ENCODE measurements at places on chromosomes 16 and 17. TPM values are rescaled to one million over a fixed set of nuclear protein-coding genes. Genes with fewer than 3 reads are reported as not detected.

JUP gene
- total RNA-seq = 0.63 TPM

TRPV3 gene
- total RNA-seq = 0.27 TPM

KIF2B gene
- not detected for total RNA-seq

ACSM2A gene
- not detected for total RNA-seq

MT1B gene
- not detected for total RNA-seq

KCNG4 gene
- total RNA-seq = not detected

RFWD3 gene
- 61.2 TPM for total RNA-seq

FGF11 gene
- total RNA-seq = 2.6 TPM

CCL14 gene
- total RNA-seq = not detected

SLC5A11 gene
- 0.60 TPM for total RNA-seq

SLC5A10 gene
- not detected for total RNA-seq

PRSS33 gene
- total RNA-seq = not detected

FBXW10 gene
- total RNA-seq = not detected

CES3 gene
- 1.3 TPM for total RNA-seq

HAS3 gene
- total RNA-seq = 3.5 TPM

PRSS21 gene
- total RNA-seq = not detected

All from T-helper 17 cell (primary cell).